Stimulated activated CD8-positive, alpha-beta memory T cell treated with anti-CD3 and anti-CD28 coated beads, Interleukin-15, amount 100 ng/mL, for 4 hours (primary cell): ENCODE measurements at places on chromosomes 2 and 18.

DNA sequence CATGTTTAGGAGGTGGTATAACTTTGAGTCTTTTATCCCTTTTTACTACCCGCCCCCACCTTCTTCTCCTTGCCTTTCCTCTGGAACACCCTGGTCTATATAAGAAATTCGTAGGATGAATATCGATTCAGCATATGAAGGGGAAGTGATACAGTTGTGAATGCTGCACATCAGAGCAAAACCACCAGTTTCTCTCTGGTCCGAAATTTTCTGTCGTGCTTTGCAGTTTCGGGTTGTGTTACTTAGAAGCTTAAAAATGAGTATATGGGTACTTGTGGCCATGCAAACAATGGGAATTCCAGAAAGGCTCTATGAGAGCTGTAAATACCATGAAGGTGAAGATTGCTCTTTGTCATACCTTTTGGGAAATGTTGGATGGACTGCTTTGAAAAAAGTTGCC, 60.6 kb downstream of the DAW1 start:
- no peak for DNase-seq

DNA sequence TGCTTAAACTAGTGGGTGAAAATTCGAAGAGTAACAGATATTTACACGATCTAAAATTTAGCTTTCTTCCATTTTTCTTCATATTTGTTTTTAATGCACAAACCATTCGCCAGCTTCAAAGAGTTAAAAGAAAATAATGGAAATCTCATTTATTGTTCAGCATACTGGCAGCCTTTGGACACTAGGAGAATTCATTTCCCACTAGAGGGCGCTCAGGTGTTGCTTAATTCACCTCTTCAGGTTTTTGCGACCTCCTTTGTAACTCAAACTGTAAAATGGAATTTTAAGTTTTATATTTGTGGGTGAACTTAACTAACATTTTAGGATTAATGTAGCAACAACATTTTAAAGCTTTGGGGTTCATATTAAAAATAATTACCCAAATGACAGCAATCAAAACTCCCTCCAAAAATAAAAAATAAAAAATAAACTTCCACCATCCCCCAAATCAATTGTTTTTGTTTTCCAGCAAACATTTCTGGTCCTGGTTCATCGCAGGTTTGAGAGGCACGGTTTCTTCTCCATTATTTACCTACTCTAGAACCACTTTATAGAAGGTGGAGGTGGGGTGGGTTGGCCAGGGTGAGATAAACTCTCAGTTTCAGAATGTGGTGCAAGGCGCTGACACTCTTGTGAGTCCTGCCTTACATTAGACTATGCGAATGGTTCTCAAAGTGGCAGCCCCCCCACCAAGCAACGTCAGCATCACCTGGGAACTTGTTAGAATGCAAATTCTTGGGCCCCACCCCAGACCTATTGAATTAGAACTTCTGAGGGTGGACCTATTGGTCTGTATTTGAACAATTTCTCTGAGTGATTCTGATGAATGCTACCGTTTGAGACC, 24.7 kb upstream of the PNPT1 start:
- no peak for DNase-seq

GRCh38 chr2:11467129-11467649, 1.2 kb upstream of the E2F6 start:
- no peak for DNase-seq

GRCh38 chr2:10783421-10783820, 29.2 kb downstream of the PDIA6 start:
- no peak for DNase-seq

DNA sequence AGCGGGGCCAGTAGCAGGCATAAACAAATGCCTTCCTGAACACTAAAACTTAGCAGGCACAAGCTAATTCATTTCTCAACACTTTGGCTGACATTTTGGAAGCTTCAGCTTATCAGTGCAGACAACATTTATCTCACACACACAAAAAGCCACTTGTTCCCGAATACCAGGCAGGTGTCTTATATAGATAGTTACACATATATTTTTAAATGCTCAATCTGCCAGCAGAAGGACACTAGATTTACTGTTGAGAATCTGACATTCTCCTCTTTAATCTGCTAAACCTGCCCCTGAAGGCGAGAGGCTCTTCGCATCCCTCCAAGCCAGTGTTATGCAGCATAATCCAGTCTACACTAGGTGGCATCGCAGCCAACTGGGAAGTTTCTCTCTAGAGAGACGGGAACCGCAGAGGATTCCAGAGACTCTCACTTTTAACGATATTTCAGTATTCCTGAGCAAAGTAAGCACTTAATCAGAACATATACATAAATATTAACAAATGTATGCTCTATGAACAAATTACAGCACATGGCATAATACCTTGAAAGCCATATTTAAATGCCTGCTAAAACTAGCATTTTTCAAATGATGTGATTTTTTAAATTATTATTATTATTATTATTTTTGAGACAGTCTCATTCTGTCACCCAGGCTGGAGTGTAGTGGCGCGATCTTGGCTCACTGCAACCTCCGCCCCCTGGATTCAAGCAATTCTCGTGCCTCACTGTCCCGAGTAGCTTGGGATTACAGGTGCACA, 90.2 kb upstream of the SCG2 start:
- no peak for DNase-seq

DNA sequence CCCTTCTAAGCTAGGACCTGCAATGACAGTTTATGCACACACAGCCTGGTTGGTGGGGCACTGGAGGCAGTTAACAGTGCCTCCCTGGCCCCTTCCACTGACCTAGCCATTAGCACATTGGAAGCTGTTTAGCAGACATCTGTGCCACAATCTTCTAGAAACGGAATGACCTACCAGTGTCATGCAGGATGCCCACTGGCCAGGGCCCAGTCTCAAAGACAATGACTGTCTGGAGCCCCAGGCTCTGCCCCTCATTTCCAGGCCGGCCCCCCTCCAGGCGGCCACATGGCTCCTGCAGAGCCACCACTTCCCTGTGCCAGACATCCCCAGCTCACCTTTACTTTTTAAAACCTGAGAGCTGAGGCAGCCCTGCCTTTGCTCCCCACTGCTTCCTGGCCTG, 123.5 kb upstream of the CAPN13 start:
- DNase-seq = no peak
